Right renal pelvis (tissue), 4 donors: ENCODE measurements at places on chromosomes 3 and 15. TPM values are rescaled to one million over a fixed set of nuclear protein-coding genes. Genes with fewer than 3 reads are reported as not detected.

GRCh38 chr3:100702082-100702979 is 7.0 kb upstream of the TFG start:
- DNase-seq, result no peak

DNA sequence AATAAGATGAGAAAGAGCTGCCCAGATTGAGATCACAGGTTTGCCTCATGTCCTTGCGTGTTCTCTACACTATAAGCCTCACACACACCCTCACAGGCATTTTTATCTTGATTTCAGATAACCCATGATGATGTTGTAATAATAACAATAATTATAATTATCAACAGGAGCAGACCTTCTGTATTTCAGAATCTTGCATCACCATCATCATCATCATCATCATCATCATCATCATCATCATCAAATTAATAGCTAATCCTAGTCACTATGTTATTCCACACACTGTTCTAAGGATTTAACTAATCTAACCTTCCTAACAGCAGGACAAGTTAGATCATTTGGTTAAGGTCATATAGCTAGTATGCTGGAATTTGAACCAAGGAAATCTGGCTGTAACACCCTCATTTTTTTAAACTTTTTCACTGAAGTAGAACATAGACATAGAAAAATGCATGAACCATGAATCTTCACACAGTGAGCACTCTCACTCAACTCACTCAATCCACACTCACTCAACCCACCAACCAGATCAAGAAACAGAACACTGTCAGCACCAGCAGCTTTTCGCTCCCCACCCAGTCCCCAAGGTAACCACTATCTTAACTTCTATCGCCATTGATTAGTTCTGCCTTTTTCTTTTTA is 1.8 kb upstream of the SH2D7 start:
- DNase-seq, result no peak

DNA sequence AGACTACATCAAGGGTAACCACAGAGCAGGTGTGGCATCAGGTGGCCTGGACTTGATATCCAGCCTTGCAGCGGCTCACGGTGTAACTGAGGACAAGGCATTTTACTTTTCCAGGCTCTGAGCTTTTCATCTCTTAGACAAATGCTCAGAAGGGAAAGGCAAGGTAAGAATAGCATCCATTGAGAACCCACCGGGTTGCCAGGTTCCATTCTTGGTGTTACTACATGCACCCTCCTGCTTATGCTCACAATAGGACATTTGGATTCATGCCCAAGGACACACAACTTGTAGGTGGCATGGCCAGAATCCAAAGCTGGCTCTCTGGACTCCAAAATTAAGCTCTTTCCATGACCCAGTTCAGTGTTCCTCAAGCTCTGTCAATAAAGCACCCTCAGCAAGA is 85.5 kb downstream of the CCNL1 start:
- DNase-seq, result no peak

Gene RTP1
- not detected for polyA plus RNA-seq
